Activated naive CD4-positive, alpha-beta T cell treated with anti-CD3 and anti-CD28 coated beads for 36 hours (primary cell): ENCODE measurements at places on chromosomes 6 and 20. TPM values are rescaled to one million over a fixed set of nuclear protein-coding genes. Genes with fewer than 3 reads are reported as not detected.

GRM1 gene
- not detected for total RNA-seq

ASIP gene
- total RNA-seq, result not detected

FAM209A gene
- not detected for total RNA-seq

DNA sequence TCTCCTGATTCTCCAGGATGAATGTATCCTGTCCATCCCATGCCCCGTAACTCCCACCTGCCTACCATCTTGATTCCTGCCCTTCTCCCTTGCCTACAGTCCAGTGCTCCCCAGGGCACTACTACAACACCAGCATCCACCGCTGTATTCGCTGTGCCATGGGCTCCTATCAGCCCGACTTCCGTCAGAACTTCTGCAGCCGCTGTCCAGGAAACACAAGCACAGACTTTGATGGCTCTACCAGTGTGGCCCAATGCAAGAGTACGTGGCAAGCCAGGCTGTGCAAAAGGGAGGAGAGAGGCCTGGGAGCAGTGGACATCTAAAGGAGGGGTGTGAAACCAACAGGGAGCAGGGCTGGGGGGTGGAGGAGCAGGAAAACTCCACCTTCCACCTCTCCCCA is 15.0 kb upstream of the ZNF76 start:
- peaks cover 12% of the 10 kb centered on the region for H3K4me1 ChIP-seq
- DNase-seq, result no peak
- peaks cover 2% of the 10 kb centered on the region for H3K36me3 ChIP-seq
- H3K27me3 ChIP-seq, result no peaks in the 10 kb centered on the region
- H3K4me3 ChIP-seq, result no peak overlapping the region
- H3K27ac ChIP-seq, result no peak overlapping the region

DNA sequence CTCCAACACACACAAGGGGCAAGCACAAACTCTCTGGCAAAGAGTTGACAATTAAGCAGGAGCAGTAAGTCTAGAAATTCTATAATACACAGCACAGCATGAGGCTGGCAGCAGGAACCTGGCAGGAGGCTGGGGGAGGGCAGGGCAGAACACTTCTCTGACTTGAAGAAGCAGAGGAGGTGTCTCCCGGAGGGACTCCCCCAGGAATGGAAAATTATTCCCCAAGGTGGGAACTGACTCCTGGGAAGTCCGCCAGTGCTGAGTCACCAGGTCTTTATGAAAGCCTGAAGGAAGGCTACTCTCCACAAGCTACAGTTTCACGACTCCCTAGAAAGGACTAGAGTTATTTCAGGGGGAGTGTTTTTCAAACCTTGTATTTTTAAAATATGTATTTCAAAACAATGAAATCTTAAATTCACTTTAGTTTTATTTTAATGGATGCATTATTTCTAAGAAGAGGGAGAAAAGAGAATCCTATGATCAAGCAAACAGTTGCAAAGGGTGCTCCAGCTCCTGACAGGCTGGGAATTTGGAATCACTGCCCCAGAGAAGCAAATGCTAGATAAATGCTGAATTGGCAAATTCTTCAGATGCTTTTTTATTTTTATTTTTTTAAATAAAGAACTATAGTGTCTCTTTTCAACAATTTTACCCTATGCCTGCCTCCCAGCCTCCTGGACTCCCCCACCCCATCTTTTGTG is 192.8 kb downstream of the LY86 start:
- no peak for DNase-seq
- no peaks in the 10 kb centered on the region for H3K36me3 ChIP-seq
- H3K27ac ChIP-seq, result no peak overlapping the region
- no peak overlapping the region for H3K4me3 ChIP-seq
- H3K27me3 ChIP-seq, result peaks cover 6% of the 10 kb centered on the region
